ENCODE measurements at places on chromosomes 13 and 19.

GRCh38 chr13:111516712-111517640, 196.5 kb downstream of the TEX29 start:
- no peaks in the 10 kb centered on the region for H3K4me1 ChIP-seq
- H3K27ac ChIP-seq = no peak overlapping the region
- no peaks in the 10 kb centered on the region for H3K36me3 ChIP-seq
- H3K27me3 ChIP-seq = peaks cover 5% of the 10 kb centered on the region

GRCh38 chr19:31099515-31100205, 249.6 kb downstream of the TSHZ3 start:
- H3K36me3 ChIP-seq = no peaks in the 10 kb centered on the region
- DNase-seq = no peak
- no peaks in the 10 kb centered on the region for H3K27me3 ChIP-seq

DNA sequence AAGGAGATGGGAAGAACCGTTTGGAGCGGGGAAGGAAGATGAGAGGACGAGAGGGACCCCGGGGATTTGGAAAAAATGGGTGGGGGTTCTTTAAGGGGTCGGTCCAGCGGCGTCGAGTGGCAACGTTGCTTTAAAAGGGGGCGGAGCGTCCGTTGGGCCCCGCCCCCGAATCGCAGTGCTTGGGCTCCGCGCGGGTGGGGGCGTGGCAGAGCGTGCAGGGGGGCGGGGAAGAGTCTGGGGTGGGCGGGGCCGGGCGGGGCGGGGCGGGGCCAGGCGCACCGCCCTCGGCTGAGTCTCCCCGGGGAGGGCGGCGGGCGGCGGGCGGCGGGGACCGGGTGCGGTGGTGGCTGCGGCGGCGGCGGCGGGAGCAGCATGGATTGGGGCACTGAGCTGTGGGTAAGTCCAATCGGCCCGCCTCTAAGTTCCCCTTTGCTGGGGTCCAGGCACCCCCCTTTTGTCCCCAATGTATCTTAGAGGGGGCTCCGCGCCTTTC, at the start of gene TRIP10:
Gene TRIP10, plus strand, starts transcription at position 291 of the 493 bp plus-strand sequence. Its CDS starts 82 bp downstream, at position 373.
- H3K4me1 ChIP-seq = peaks cover 37% of the 10 kb centered on the region
- H3K27me3 ChIP-seq = no peaks in the 10 kb centered on the region
- peak; percentile 88 for DNase-seq
- peak within 1 kb of the TSS; percentile 93 for H3K4me3 ChIP-seq
- H3K36me3 ChIP-seq = peaks cover 15% of the 10 kb centered on the region

- no peak overlapping the region for H3K27ac ChIP-seq
- H3K36me3 ChIP-seq = no peaks in the 10 kb centered on the region
- H3K4me1 ChIP-seq = no peaks in the 10 kb centered on the region
- DNase-seq = no peak
- H3K4me3 ChIP-seq = no peak overlapping the region
These were observed 13.6 kb upstream of the FBXO17 start for GRCh38 chr19:38989066-38989605.

GRCh38 chr19:42287017-42287826, 14.7 kb upstream of the PRR19 start:
- no peaks in the 10 kb centered on the region for H3K27me3 ChIP-seq
- H3K4me1 ChIP-seq = peaks cover 26% of the 10 kb centered on the region
- H3K27ac ChIP-seq = no peak overlapping the region

DNA sequence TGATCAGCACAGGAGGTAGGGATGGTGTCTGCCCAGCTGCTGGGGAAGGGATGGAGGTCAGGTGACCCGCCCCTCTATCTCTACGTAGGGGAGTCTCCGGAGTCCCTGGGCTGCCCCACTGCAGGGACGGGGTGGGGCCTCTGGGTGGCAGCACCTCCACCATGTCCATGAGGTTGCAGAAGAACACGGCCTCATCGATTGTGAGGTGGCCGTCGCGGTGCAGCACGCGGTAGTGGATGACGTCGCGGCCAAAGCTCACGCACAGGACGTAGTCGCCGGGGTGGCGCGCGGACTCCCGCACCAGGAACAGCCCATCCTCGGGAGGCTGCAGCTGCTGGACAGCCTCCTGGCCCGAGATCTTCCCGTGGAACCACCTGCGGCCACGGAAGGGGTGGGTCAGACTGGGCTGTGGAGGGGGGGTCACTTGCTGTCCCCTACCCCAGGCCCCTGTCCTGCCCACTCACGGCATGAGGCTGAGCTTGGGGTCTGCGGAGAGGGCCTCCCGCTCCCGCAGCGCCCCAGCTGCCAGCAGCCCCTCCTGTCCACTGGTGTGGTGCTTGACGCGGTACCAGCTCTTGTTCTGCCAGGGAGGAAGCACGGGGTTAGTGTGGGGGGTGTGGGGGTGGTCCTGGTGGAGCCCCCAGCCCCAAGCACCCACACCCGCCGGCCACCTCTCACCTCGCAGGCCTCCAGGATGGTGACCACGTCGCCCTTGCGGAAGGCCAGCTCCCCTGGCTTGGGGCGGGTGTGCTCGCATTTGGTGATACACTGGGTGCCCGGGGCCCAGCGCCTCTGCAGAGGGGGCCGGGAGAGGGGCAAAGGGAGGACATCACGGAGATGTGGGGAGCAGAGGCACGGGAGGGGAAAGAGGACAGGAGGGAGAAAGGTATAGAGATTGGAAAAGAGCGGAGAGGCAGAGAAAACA, 2.3 kb downstream of the MATK start:
- DNase-seq = peak; percentile 47
- H3K36me3 ChIP-seq = peaks cover 21% of the 10 kb centered on the region
- no peak overlapping the region for H3K27ac ChIP-seq

DNA sequence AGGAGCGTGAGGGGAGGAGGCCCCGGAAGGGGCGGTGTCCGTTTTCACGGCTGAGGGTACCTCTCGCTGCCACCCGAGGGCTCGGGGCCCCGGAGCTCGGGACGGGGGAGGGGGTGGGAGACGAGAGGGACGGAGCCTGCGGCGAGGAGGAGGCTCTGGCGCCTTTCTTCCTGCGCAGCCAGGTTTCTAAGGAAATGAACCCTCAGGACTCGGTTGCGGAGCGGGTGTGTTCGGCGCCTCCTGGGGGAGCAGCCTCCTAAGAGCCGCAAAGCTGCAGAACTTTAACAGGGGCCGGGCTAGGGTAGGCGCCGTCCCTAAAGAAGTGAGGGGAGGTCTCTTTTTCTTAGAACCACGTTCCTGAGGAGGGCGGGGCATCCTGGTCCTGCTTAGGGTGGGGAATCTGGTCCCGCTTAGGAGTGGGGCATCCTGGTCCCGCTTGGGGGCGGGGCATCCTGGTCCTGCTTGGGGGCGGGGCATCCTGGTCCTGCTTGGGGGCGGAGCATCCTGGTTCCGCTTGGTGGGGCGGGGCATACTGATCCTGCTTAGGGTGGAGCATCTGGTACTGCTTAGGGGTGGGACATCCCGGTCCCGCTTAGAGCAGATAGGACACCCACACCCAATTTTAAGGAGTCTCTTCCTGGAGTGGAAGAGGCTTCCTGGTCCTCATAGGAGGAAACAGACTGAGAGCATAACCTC, 6.2 kb downstream of the SYT5 start:
- peaks cover 28% of the 10 kb centered on the region for H3K4me1 ChIP-seq
- H3K27ac ChIP-seq = no peak overlapping the region
- H3K27me3 ChIP-seq = peaks cover 55% of the 10 kb centered on the region
- H3K36me3 ChIP-seq = no peaks in the 10 kb centered on the region
- DNase-seq = peak; percentile 68
- H3K4me3 ChIP-seq = peak overlapping the region; percentile 51

DNA sequence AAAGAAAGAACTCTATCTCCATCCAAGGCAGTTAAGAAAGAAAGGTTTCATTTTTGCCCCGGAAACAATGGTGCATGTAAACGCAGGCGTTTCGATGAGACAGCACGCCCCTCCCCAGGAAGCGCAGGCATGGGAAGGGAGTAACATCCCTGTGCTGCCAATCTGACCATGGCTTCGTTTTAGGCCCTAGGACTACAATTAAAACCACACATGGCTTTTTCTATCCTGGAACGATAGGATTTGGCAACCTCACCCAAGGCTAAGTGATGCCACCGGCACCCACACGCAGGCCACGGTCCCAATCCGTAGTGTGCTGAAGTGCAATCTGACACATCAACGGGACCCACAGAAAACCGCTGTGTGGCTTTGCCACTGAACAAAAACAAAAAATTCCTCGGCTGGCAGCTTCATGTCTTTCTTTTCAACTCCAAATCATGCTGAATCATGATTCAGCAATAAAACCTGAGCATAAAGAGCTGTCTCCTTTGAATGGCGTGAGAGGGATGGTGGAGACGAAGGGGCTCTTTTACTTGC, 24.2 kb downstream of the RANBP3 start:
- DNase-seq = peak; percentile 47
- H3K4me3 ChIP-seq = peak overlapping the region; percentile 62
- H3K27me3 ChIP-seq = no peaks in the 10 kb centered on the region
- H3K27ac ChIP-seq = peak overlapping the region; percentile 92
- peaks cover 40% of the 10 kb centered on the region for H3K36me3 ChIP-seq

DNA sequence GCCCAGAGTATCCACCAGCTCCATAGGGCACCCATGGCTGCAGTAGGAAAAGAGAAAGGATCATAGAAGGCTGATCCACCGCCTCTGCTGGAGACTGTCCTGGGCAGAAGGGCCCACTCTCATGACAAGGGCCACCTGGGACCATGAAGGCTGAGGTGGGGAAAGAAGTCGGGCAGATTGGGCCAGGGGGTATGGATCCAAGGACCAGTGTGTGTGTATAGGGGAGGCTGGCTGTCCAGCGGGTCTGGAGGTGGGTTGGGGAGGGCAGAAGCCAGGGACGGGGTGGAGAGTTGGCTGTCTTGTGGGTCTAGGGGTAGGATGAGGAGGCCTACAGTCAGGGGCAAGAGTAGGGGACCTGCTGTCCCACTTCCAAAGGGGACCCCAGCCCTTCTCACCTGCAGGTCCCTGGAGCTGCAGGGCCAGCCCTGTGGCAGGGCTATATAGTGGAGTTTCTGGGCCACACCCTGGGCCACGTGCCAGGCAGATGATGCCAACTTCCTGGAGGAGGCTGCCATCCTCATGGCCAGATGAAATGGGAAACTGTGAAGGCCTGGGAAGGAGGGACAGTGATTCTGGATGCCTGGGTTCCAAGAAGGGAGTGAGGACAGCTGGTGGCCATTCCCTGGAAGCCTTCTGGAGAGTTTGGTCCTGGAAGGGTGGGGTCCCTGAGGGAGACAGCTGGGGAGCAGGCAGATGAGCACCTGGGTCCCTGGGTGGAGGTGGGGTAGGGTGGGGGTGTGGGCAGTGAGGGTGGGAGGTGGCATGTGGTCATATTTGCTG, at the start of gene FCGBP:
Gene FCGBP, minus strand, starts transcription at position 51 of the 780 bp plus-strand sequence.
- peaks cover 4% of the 10 kb centered on the region for H3K36me3 ChIP-seq
- peaks cover 40% of the 10 kb centered on the region for H3K4me1 ChIP-seq
- no peaks in the 10 kb centered on the region for H3K27me3 ChIP-seq
- no peak for DNase-seq
- peak within 1 kb of the TSS; percentile 47 for H3K27ac ChIP-seq

DNA sequence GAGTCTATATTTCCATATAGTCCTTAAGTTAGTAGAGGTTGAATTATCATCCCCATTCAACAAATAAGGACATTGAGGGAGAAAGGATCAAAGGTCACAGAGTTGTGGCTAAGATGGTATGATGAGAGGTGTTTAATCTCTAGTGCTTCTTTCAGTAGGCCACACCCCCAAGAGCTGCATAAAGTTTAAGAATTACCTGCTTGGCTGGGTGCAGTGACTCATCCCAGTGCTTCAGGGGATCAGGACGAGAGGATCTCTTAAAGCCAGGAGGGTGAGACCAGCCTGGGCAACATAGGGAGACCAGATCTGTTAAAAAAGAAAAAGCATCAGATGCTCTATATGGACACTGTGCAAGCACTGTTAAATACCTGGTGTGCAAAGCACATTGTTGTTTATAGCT, 560.0 kb upstream of the KLHL1 start:
- no peaks in the 10 kb centered on the region for H3K27me3 ChIP-seq
- H3K4me1 ChIP-seq = no peaks in the 10 kb centered on the region
- no peak overlapping the region for H3K27ac ChIP-seq
- H3K4me3 ChIP-seq = no peak overlapping the region
- H3K36me3 ChIP-seq = no peaks in the 10 kb centered on the region
- DNase-seq = no peak

DNA sequence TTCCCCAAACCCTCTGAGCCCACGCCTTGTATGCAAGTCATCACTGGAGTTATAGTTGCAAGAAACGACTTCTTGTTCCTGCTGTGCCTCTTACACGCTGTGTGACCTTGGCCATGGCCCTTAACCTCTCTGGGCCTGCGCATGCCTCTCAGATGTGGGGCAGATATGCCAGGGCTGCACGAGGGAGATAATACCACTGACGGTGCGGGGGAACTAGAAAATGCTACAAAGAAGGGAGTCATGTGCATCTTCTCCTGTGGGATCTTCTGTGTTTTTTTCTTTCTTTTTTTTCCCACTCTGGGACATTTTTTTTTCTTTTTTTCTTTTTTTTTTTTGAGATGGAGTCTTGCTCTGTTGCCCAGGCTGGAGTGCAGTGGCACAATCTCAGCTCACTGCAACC, 4.3 kb upstream of the SAMD1 start:
- no peak overlapping the region for H3K27ac ChIP-seq
- no peak overlapping the region for H3K4me3 ChIP-seq
- no peaks in the 10 kb centered on the region for H3K27me3 ChIP-seq
- H3K36me3 ChIP-seq = peaks cover 23% of the 10 kb centered on the region

DNA sequence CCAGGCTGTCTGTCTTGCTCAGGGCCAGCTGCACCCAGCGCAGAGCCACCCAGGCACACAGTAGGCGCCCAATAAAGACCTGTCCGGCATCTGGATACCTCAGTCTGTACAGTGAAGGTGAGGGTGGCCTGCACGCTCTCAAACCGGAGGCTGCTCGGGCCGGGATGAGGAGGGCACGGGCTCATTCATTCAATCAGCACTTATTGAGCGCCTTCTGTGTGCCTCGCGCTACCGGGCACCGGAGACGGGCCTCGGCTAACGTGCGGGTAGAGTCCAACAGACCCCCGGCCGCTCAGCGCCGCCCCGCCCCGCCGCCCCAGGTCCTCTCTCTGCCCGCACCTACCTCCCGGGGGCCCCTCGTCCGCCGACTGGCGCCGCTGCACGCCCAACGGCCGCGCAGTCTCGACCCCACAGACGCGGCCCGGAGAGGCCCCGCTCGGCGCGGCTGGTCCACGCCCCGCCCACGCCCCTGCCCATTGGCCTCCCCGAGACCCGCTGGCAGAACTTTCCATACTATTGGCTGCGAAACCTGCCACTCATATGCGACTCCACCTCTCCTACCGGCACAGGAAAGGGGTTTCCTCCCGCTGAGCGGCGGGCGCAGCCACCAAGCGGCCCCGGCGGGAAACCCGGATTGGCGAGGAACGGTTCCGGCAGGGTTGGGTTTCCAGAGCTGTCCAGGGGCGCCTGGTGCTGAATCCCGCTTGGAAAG, at the start of gene SLC39A3:
Gene SLC39A3, minus strand, starts transcription at position 416 of the 712 bp plus-strand sequence. CDS start 2,760 bp downstream, outside the sequence.
- H3K4me1 ChIP-seq = peaks cover 15% of the 10 kb centered on the region
- peak; percentile 99 for DNase-seq
- H3K27me3 ChIP-seq = peaks cover 9% of the 10 kb centered on the region

DNA sequence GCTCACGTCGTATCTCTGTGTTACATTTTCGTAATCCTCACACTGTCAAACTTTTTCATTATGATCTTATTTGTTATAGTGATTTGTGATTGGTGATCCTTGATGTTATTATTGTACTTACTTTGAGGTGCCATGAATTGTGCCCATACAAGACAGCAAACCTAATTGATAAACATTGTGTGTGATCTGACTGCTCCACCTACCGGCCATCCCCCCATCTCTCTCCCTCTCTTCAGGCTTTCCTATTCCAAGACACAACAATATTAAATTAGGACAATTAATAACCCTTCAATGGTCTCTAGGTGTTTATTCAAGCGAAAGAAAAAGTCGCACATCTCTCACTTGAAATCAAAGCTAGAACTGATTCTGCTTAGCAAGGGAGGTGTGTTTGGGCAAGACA, 349.3 kb downstream of the RBM26 start:
- no peaks in the 10 kb centered on the region for H3K36me3 ChIP-seq
- H3K4me3 ChIP-seq = no peak overlapping the region
- no peak for DNase-seq
- H3K27ac ChIP-seq = no peak overlapping the region
- peaks cover 8% of the 10 kb centered on the region for H3K27me3 ChIP-seq

GRCh38 chr19:58096884-58097283, 1.1 kb downstream of the ZSCAN18 start:
- H3K27ac ChIP-seq = peak overlapping the region; percentile 2
- DNase-seq = no peak
- H3K4me1 ChIP-seq = peaks cover 11% of the 10 kb centered on the region
- H3K27me3 ChIP-seq = no peaks in the 10 kb centered on the region
- peaks cover 14% of the 10 kb centered on the region for H3K36me3 ChIP-seq

Measured in activated CD4-positive, alpha-beta memory T cell treated with anti-CD3 and anti-CD28 coated beads, Interleukin-2, amount 10 ng/mL, durations not matched to agents 7 days and 5 days (primary cell).